AG08395 (cell line): ENCODE measurements at places on chromosomes 6 and 20.

DNA sequence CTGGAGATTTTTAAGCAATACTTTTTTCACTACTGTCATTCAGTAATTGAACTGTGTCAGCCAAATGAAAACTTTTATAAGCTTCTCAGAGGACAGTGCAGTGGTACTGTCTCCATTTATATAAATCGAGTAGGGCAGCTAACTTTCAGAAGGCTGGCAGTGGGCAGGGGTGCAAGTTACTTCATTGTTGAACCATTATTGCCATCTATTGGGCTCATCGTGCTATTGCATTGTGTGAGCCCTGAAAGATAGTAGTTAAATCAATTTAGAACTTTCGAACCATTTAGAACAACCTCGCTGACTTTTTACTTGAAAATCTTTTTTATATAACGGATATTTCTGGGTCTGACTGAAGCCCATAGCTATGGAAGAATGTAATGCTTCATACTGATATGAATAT is 347.8 kb upstream of the PLCB4 start:
- DNase-seq = peak; percentile 52

DNA sequence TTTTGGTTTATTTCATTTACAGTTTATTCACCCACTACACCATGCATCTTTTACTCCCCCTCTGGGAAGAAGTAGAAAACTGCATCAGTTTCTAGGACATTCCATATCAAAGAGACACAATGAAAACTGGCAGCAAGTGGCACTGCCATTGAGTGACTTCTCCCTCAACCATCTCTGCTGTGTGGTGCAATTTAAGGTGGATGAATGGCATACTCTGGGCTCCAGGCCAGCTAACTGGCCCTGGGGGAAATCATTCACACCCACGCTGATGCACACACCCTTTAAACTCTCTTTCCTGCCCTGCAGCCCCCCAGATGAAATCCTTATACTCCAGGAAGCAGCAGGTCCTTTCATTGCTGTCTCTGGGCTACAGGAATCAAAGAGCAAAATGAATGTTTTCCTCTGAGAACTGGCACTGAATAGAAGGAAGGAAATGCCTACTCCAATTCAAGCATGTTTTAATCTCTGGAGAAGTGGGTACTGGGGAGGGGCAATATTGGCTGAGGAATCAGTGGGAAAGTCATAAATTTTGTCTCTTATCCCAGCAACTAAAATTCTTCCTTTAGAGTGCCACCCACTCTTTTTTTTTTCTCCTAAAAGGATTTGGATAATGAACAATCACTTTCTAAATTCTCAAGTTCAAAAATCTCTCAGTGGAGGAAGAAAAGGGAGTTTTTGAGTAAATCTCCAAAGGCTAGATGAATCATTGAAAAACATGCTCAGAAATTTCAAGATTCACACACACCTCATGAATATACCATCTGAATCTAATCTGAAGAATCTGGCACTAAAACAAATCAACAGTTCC is 16.9 kb upstream of the RFPL4B start:
- DNase-seq = peak; percentile 32

DNA sequence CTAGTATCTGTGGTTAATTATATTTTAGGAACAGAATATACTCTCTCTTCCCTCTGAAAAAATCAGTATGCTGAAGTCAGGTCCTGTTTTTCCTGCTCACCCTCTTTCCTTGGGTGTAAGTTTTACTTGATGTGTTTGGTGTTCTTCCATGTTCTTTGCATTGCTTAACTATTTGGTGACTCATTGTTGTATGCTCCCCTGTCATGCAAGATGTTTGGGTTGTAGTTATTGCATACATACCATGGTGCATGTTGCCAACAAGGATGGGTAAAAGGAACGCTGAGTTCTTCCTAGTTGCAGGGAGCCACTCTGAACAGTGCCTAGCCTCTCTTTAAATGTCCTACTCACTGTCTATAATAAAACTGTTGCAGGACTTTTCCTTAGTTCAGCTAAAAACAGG is 207.9 kb upstream of the LAMP5 start:
- DNase-seq = peak; percentile 38

GRCh38 chr6:164845773-164846172 is 463.6 kb downstream of the C6orf118 start:
- no peak for DNase-seq

- no peak for DNase-seq
These were observed 30.9 kb downstream of the MYH7B start for GRCh38 chr20:34986311-34987287.

- no peak for DNase-seq
These were observed 71.4 kb upstream of the PBOV1 start for GRCh38 chr6:138289739-138290138.

DNA sequence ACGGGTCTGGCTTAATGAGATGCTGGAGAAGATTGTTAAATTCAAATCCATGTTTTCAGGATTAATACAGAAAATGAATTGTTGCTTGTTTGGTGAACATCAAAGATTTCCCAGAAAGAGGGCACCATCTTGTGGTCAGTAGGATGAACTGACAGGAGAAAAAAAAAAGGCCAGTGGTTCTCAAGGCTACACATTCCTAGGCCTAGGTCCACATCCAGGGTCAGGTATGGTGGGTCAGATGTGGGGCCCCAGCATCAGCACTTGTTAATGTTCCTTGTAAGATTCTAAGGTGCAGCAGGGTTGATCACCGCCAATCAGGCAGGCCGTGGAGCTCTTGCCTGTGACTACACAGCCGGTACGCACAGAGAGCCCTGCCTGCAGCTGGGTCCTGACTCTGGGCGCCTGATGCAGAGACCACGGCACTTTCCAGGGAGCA is 34.0 kb upstream of the FOXO3 start:
- peak; percentile 67 for DNase-seq

- DNase-seq = no peak
These were observed 19.1 kb downstream of the DYNLRB1 start for GRCh38 chr20:34535301-34535840.

DNA sequence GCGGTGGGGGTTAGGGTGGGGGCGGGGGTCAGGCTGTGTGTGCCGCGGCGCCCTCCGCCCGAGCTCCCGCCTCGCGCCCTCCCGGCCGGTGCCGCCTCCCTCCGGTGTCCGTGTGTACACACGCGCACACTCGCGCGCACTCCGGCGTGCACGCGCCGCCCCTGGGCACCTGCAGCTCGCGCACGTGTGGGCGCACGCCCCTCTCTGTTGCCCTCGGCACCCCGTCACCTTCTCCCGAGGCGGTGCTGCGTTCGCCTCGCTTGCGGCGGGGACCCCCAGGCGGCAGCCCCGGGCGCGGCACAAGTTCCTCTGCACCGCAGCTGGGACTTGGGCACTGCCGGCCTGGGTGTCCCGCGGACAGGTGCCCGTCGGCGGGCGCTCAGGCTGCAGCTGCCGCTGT is 525 bp downstream of the MACROD2 start:
- DNase-seq = peak; percentile 10

- no peak for DNase-seq
These were observed 2.1 kb upstream of the NKAPL start for GRCh38 chr6:28257042-28257441.

GRCh38 chr6:9403736-9404135 is 968.4 kb upstream of the SLC35B3 start:
- no peak for DNase-seq

- DNase-seq = peak; percentile 36
These were observed 1.8 kb downstream of the FOXO3 start for GRCh38 chr6:108562503-108562993.

DNA sequence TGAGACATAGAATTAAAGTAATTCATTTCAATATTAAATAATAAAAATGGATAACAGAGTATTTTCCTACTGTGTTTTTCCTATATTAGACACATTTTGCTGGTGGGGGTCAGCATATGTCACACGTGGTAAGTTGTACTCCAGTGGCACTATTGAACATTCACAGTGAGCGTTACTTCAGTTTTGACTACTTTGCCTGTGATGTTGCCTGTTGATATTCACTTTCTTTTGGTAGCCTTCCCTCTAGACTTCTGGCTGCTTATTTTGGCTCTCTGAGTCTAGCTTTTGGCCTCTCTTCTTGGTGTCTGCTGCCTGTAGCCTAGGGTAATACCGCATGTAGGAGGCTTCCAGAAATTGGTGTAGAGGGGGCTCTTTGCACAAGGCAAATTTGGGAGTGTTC is 64.4 kb upstream of the TFB1M start:
- DNase-seq = no peak

DNA sequence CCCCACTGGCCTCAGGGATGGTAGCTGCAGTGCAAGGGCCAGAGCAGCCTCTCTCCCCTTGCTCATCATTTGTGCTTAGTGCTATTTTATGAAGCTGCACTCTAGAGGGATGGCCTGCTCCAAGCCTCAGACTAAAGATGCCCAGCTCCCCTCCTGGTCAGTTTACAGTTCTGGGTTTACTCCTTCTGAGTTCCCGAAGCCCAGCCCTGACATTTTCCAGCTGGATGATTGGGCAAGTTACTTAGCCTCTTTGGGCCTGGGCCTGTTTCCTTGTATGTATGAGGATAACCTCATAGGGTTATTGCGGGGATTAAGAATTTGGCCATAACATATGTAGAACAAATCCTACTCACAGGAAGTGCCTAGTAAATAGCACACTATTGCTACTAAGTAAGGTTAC is 31.8 kb upstream of the EMILIN3 start:
- no peak for DNase-seq
